ENCODE measurements at places on chromosomes 11 and 22.

DNA sequence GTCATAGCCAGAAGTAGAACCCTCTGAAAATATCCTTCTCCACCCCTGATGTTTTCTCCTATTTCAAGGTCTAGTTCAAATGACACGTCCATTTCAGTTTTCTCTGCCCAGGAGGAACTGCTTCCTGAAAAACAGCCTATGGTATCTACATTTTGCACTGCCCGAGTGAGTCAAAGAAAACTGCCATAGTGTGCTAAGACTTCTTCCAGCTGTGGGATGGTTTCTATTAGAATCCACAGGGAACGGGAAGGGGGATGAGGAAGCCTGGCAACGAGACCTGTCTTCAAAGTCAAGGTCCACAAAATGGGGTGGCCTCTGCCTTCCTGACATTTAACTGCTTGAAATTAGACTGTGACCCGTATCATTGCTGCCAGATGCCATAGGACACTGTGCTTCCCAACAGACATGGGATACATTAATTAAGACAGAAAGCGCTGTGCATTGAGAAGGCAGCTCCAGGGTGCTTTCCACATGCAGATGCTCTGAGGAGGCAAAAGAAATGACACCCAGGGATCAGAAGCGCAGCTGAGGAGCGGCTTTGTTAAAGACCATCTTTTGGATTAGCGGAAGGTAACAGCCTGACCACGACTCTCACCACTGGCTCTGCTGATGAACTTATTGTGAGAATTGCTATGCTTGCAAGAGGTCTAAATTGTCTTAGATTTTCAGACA lies 39.4 kb upstream of the NUP50 start:
- DNase-seq, result no peak

DNA sequence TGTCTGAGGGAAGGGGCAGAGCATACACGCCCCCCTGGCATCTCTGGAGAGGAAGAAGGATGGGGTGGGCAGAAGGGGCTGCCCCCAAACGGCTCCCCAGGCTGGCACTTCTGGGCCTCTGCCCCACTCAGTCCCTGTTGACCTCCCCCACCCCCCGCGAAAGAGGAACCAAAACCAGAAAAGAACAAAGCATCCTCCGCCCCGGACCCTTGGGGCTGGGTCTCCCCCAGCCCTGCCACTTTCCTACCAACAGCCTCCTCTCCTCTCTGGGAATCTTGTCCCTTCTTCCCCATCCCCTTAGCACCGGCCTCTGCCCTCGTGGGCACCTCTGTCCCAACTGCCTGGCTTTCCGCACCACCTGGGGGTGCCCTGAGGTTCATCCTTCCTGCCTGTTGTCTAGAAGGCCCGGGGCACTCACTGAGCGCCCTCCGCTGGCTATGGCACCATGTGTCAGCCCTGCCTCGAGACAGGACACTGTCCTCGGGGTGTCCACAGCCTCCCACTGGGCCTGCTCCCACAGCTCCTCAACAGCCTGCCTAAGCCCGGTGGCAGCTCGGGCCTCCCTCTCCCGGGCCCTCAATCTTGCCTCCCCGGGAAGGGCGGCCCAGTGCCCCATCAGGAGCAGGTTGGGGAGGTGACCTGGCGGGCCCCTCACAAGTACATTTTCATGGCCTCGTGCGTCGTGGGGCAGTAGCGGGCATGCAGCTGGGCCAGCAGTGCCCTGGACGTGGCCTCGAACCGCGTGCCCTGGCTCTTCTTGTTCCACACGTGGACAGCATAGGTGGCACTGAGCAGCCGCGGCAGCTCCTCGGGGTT lies 28.2 kb downstream of the A4GALT start:
- DNase-seq, result no peak

DNA sequence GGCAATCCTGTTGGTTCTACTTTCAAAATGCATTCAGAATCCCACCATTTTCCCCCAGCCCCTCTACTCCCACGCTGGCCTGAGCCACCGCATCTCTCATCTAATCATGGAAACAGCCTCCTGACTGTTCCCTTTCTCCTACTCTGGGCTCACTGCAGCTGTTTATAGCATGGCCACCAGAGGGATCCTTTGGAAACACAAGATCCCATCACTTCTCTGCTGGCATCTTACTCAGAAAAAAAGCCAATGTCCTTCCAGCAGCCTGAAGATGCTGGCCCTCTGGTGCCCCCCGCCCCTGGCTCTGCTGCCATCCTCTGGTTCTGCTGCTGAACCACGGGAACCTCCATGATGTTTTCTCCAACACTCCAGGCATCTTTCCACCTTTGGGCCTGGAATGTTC lies 11.1 kb downstream of the MS4A8 start:
- no peak for DNase-seq

GRCh38 chr11:59291228-59291627 lies 67.5 kb upstream of the OR5AN1 start:
- DNase-seq, result no peak

DNA sequence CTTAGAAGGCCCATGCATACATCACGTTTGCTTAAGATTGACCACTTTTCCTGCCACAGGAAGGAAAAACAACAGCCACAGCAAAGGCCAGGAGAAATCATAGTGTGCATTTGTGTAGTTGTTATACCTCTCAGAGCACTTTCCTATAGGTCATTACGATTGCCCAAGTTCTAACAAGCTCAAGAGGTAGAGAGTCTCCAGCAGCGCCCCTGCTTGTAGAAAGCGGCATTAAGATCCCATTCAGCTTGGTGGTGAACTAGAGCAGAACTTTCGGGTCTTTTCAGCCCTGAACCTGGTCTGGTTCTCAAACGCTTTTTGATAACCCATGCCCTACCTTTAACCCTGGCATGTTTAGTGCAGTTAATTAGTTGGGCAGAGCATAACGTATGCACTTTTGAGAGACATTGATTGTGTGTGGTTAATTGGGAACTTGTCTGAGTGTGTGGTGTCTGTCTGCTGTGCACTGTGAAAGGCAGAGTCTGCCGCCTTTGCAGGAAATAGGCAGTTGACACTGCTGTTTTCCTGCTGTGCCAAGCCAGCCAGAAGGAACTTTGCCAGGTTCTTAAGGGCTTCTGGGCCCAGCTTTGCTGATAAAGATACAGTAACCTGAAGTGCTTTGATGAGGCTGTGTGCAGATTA lies 109.9 kb upstream of the CLMP start:
- no peak for DNase-seq

- DNase-seq, result no peak
These were observed 189.4 kb upstream of the NCAM1 start for GRCh38 chr11:112771851-112772250.

DNA sequence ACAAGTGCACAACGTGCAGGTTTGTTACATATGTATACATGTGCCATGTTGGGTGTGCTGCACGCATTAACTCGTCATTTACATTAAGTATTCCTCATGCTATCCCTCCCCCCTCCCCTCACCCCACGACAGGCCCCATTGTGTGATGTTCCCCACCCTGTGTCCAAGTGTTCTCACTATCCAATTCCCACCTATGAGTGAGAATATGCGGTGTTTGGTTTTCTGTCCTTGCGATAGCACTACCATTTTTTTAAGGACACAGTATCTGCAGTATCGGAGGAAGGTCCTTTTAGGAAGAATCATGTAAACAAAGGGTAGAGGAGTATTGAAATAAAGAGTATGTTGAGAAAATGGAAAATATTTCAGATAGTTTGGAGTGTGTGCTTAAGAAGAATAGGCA lies 25.9 kb downstream of the PDE3B start:
- no peak for DNase-seq

GRCh38 chr11:61309739-61310138 lies 14.6 kb upstream of the VWCE start:
- peak; percentile 69 for DNase-seq

GRCh38 chr11:127395034-127395433 lies 394.5 kb upstream of the KIRREL3 start:
- DNase-seq, result no peak

GRCh38 chr11:73198677-73199076 lies 19.4 kb upstream of the P2RY2 start:
- no peak for DNase-seq

DNA sequence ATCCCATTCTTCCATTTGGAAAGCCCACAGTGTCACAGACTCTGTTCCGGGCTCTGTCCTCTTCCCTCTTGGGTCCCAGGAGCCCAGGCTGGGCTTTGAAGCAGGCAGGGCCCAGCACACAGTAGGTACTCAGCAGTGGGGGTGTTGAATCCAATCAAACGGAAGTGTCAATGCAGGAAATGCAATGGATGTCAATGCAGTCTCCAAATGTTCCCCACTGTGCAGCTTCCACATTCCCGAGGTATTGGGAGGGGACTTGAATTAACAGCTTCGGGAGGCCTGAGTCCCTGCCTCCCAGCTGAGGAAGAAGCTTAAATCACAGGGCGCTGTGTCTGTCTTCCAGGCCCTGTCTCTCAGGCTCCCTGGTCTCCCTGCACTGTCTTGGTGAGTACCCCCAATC lies 21.8 kb upstream of the SMIM35 start:
- no peak for DNase-seq

DNA sequence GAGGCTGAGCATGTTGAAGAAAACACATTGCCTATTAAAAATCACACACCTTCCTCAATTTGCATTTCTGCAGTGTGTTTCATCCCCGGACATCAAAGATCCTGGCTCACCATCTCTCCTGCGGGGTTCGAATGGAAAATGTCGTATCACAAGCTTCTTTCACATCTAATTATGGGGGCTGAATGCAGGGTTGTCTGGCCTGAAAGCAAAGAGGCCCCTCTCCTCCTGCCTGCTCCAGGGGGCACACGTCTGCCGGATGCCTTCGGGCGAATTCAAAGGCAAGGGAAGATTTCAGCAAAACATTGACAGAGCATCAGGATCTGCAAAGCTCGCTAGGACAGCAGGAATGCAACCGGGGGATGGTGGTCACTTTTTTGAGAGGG lies 1447.7 kb downstream of the TBC1D22A start:
- DNase-seq, result no peak

DNA sequence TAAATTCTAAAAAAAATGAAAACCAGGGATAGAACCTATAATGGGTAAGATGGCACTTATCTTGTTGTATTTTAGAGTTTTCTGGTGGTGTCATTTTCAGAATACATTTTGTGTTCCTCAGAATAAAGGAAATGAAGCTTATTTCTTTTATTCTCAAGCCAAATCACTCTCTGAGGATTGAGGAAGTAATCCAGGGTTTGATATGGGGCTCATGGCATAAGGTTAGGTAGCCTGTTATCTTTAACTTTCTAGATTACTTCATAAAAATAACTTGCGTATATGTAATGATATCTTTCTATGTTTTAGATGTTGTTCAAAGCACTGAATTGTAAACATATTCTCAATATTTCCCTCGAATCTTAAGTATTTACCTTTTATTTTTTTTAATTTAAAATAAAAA lies 33.5 kb downstream of the PDE3B start:
- DNase-seq, result no peak

DNA sequence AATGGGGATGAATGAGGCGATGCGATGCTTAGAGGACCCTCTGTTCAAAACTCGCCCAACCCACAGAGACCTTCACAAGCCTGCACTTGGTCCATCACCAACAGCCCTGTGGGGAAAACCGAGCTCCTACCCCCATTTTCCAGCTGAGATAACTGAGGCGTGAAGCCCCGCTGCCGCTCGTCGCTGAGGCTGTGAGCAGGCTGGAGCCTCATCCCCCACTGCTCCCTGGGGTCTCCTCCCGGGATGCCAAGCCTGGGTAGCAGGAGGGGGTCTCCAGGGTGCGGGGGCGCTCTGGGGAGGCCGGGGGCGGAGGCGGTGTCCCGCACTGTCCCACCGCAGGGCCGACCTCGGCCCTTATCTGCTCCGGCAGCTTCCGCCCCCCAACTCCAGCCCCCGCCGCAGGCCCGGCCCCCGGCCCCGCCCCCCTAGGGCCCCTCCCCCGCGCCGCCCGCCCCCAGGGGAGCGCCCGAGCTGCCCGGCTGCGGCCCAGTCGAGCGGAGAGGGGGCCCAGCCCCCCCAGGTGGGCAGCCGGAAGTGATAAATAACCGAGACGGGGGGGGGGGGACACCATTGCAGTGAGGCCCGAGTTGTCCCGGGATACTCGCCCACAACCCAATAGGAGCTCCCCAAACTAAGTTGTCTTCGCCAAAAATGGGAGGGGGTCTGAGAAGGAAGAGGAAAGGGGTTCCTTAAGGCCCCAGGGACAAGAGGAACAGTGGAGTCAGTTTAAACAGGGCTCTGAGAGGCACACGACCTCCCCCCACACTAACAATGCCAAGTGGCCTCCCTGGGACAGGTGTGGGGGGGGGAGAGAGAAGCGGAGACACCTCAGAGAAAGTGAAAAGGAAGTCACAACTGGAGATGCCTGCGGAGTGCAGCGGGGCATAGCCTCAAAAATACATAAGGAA lies 8.3 kb upstream of the SLC39A13 start:
- peak; percentile 31 for DNase-seq

DNA sequence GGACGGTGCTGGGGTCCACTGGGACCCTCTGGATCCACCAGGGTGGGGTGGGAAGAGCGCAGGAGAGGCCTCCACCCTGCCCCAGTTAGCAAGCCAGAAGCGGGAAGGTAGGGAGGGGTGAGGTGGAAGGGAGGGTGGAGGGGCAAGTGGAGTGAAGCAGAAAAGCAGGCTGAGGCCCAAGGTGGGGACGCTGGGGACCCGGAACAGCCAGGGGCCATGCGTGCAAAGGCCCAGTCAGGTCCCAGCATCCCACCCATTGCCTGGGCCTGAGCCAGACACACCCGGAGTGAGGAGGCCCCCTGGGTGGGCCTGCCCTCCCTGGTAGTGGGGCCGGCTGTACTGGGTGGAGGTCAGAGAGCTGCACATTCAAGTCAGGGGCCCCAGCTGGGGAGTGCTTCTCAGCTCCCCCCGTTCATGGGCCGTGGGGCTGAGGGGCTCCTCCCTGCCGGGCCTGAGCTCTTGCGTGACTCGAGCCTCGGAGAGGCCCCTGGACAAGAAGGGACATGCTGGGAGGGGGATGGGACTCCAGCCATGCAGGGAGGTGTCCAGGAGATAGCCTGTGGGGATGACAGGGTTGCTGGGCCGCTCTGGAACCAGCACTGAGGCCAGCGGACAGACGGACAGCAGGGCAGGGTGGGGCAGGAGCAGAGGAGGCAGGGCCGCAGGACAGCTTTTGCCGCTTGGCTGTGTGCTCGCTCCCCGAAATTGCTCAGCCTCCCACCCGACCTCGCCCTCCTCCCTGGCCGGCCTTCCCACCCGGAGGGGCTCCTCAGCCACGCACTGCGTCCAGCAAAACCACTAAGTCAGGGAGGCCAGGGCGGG lies 7.7 kb downstream of the TNNT3 start:
- DNase-seq, result no peak

GRCh38 chr11:125105926-125106325 lies 5.5 kb downstream of the TMEM218 start:
- no peak for DNase-seq

GRCh38 chr11:68574308-68574707 lies 110.0 kb upstream of the GAL start:
- no peak for DNase-seq

GRCh38 chr11:74992852-74993251 lies 4.1 kb downstream of the NEU3 start:
- DNase-seq, result no peak

DNA sequence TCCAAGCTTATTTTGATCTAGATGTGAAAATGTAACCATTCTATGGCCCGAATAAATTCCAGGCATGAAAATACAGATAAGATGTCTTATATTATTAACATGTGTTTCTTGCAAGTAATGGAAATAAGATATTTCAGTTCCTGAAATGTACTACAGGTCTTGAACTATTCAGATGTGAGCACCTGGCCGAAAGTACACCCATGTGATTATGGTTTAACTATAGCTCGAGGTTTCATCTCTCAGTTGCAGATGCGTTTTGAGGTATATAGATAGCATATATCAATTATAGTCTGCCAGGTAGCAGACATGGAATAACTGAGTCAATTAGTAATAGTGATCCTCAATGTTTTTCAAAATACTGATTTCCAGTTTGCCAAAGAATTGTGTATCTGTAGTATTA lies 68.3 kb downstream of the DDIAS start:
- DNase-seq, result no peak
